Right ventricle myocardium superior (tissue), 1 donor: ENCODE measurements at places on chromosomes 4 and X.

DNA sequence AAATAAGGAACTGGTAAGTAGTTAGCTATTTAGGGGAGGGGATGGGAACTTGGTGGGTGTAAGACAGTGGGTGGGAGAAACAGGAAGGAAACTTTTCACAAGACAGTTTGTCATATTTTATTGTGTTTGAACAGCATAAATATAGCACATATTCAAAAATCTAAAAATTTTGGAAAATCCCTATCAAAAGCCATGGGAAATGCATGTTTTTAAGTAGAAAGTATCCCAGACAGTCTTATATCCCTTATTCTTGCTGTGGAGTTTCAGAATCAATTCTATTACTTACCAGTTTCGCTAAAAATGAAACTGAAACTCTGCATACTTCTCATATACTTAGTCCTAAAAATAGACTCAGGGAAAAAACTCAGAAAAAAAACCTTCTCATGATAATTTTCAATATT, 22.3 kb upstream of the RASGEF1B start:
- no peak for DNase-seq

- no peak for DNase-seq
These were observed 19.4 kb downstream of the MTM1 start for GRCh38 chrX:150587585-150588503.

GRCh38 chr4:158146736-158147135, 26.1 kb downstream of the GASK1B start:
- DNase-seq = no peak

- DNase-seq = no peak
These were observed 37.9 kb upstream of the MXRA5 start for GRCh38 chrX:3384327-3384726.

GRCh38 chrX:49101629-49101984, 21.9 kb upstream of the WDR45 start:
- DNase-seq = no peak

- DNase-seq = no peak
These were observed 581.9 kb upstream of the PITX2 start for GRCh38 chr4:111204797-111205196.

DNA sequence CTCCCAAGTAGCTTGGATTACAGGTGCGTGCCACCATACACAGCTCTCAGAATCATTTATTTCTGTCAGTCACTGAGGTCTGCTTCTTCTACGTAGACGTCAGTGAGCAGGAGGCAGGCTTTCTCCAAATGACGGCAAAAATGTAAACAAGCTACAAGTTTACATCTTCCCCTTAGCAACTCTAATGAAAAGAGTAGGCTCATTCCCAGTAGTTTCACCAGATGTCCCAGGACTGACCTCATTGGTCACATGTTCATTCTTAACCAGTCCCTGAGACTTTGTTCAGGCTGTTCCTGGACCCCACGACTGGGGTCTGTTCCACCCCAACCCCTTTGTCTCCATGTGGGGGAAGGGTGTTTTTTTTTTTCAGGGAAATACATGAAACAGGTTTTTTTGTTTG, 67.1 kb downstream of the TENM3 start:
- no peak for DNase-seq

GRCh38 chrX:10120828-10121227, 35.9 kb upstream of the CLCN4 start:
- no peak for DNase-seq

- DNase-seq = no peak
These were observed 47.8 kb downstream of the ZCCHC13 start for GRCh38 chrX:74351760-74352159.

GRCh38 chr4:97646997-97647396, 496.3 kb downstream of the STPG2 start:
- peak; percentile 40 for DNase-seq

GRCh38 chr4:141435446-141436225, 200.7 kb upstream of the IL15 start:
- DNase-seq = no peak

DNA sequence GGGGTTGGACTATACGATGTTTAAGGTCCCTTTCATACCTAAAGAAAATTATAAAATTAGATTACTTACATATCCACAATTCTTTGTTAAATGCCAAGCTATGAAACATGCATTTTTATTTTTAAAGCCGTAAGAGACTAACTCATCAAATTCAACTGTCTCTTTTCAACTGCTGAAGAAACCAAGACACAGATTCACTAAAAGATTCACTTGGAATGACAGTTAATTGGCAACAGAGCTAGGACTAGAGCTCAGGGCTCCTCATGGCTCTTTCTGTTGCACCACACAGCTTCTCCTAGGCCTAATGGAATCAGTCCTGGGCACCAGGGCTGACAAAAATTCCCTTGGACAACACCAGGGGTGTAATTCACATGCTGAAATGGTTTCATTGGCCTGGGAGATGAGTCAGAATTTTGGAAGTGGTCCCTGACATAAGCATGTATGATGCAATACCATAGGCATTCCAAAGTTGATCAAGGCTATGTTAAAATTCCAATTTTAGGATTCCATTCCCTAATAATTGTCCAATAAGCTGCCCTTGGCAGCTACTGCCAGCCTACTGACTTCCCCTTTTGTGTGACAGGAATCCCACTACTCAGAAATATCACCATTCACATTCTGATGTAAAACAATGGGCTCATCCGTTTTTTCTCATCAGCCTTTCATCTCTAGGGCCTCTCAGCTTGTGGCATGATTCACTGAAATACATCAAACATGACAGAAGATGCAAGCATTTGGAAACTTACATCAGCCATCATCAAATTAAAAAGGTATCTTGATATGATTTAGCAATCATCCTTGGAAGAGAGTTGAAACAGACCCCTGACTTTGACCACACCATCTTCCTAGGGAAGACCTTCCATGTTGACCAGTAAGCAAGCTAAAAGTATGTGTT, 54.2 kb downstream of the PLAC1 start:
- DNase-seq = no peak

DNA sequence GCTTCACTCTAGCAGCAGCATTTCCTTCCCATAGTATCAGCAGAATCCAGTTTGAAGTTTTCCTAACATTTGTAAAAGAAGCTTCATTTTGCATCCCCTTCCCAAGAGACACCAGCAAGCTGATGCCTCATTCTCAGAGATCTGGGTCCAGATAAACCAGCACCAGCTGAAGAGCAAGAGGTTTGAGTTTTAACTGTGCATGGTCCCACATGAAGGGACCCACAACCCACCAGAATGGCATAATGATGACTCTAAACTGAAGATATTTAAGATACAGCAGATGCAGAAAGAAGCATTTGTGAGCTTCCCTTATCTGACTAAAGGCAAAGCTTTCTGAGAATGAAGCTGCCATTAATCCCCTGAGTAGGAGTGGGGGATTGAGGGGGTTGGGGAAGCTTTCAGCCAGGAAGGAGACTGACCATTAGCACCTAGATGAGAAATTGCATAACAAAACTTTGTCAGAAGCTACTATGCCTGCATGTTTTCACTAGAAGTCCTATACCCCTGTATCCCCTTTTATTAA, 18.6 kb downstream of the NUDT6 start:
- DNase-seq = no peak

DNA sequence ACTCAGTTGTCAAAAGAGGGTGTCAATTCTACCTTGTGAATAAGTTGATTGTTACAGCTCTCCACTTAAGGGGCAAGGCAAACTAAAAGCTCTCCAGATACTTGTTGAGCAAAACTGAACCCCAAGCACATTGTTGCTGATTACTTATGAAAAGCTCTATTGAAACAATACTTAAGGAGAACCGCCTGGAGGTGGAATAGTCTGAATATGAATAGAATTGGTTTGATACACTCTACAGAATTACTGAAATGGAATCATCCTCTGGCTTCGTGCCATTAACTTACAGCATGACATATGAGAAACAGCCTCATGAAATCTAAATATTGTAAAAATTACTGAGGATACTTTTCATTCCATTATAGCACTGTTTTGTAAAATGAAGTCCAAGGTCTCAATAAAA, 127.0 kb upstream of the SH3RF1 start:
- DNase-seq = no peak

DNA sequence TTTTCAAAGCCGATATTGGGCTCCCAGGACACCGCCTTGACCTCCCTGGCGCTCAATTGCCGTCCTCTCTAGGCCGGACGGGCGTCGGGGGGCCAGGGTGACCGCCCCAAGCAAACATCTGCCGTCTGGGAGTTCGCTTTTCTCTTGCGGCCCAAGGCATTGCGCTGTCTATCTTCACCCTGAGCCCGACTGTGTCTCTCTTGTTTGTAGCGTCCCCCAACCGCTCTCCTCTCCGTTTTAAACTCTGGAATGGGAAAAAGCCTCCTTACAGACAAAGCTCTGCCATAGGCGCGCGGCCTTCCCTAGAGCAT, 551 bp upstream of the ARX start:
- no peak for DNase-seq

GRCh38 chr4:186132577-186133242, 28.2 kb downstream of the FAM149A start:
- DNase-seq = no peak

DNA sequence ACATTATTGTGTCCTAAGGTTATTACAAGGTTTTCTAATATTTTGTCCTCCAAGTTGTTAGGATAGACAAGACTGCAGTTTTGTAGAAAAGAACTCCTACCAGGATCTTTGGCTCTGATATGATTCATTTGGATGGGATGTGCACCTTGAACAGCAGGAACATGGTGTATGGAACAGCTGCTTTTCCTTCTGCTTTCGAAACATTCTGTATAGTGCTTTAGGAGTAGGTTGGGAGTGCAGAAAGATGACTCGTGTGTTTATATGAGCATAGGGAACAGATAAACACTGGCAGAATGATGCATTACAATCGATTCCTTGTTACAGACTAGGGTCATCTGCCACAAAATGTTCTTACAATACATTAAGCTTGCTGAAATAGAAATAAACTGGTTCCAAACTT, 790.1 kb downstream of the DMD start:
- no peak for DNase-seq

GRCh38 chrX:32572644-32573043, 638.7 kb downstream of the DMD start:
- no peak for DNase-seq

DNA sequence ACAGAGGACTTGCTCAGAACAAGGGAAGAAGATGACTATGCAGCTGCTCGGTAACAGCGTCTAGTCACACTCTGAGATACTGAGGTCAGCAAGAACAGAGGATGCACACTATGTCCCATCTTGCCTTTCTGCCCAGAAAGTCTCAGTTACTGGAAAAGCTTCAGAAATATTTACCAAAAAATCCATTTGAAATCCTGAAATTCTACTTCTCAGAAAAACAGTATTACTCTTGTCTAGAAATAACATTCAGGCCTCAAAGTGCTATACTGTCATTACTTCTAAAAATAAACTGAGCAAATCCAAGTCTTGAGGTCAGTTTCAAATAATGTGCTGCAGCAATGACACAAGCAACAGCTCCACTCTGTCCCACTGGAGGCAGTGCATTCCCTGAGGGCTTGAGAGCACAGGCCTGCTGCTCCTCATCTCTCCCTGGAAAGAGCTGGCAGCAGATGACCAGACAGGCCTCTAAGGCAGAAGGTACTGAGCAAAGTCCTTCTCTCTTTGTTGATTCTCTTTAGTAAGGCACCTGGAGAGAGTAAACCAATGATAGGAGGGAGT, 76.9 kb downstream of the CAMK2D start:
- peak; percentile 66 for DNase-seq

GRCh38 chr4:88610771-88611170, 18.5 kb downstream of the HERC3 start:
- DNase-seq = peak; percentile 76

DNA sequence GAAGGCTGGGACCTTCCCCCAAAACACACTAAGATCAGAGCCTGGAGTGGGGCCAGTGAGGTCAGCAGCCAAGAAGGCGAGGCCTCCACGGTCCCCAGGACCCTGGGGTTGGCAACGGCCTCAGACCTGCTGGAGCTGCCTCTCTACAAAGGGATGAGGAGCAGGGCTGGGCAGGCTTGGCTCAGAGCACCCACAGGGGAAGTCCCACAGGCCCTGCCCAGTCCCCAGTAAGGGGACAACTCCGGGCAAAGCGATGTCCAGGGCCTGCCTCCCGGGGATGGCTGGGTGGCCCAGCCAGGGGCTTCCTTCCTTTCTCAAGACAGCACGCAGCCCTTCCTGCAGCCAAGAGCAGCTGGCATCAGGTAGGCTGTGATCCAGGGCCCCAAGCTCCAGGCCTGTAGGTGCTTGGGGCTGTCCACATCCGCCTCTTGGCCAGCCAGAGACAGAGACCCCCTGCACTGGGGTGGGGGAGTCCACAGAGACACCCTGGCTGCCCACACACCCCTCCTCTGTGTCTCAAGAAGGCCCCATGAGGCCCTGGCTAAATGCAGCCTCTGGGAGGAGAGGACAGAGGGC, 5.7 kb downstream of the MXD4 start:
- peak; percentile 76 for DNase-seq

- DNase-seq = no peak
These were observed 128.0 kb upstream of the STS start for GRCh38 chrX:7019555-7019954.

- DNase-seq = no peak
These were observed 41.6 kb upstream of the UGT2B7 start for GRCh38 chr4:69054578-69055200.

DNA sequence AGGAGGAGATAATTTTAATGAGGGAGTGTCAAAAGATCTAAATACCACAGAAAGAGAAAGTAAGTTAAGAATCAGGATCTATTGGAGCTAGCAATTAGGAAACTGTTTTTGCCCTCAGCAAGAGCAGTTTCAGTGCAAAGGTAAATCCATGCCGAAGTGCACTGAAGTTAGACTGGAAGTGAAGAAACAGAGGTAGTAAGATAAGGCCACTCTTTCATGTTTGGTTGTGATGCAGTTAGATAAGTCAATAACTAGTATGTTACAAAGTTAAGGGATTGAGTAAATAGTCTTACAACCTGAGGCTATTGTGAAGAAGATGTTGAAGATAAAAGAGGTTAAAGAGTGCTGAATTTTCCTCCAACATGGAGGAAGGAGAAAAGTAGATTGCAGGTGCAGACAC, 46.7 kb upstream of the UCP1 start:
- DNase-seq = no peak

GRCh38 chr4:114349543-114350175, 248.9 kb upstream of the UGT8 start:
- DNase-seq = no peak

GRCh38 chr4:146033149-146033548, 94.5 kb upstream of the ZNF827 start:
- DNase-seq = no peak

DNA sequence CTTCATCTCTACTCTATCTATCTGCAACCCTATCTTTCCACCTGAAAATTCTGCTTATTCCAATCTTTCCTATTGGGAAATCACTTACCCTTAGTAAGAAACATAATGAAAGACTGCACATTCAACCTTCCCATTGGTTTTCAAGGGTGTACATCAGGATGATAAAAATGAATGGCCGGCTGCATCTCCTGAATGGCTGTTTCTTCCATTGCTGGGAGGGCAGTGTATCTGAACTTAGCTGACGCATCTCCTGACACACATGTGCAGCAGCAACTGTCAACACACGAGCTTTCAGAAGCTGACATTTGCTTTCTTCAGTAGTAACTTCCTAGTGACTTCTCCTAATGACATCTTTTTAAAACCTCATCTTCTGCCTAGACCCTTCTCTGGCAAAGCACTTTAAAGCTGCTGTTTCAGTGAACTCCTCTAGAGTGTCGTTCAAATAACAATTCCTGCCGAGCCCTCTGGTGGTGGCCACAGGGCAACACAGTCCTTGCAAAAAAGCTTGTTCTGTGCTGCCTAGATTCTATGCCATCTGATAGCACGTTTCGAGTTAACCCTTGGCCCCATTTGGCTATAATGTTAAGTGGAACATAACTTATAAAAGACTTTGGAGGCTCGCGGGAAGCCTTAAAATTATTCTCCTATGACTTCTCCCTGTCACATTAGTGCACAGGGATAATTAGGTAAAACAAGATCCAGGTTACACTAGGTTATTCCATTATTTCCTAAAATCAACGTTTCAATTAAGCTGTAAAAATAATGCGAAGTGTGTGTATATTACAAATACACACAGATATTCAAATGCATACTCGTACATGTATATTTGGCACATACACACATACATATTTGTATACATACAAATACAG, 2340.7 kb downstream of the PCDH7 start:
- DNase-seq = no peak
